RWPE1 (cell line): ENCODE measurements at places on chromosomes 7 and 10.

- DNase-seq = peak; percentile 75
Observed at GRCh38 chr7:101688183-101688831, 59.2 kb upstream of the MYL10 start.

GRCh38 chr7:37920305-37920848 is at the start of gene EPDR1:
Gene EPDR1, plus strand, starts transcription at chr7:37920640. Its CDS starts 300 bp downstream, at chr7:37920940.
- DNase-seq = no peak

DNA sequence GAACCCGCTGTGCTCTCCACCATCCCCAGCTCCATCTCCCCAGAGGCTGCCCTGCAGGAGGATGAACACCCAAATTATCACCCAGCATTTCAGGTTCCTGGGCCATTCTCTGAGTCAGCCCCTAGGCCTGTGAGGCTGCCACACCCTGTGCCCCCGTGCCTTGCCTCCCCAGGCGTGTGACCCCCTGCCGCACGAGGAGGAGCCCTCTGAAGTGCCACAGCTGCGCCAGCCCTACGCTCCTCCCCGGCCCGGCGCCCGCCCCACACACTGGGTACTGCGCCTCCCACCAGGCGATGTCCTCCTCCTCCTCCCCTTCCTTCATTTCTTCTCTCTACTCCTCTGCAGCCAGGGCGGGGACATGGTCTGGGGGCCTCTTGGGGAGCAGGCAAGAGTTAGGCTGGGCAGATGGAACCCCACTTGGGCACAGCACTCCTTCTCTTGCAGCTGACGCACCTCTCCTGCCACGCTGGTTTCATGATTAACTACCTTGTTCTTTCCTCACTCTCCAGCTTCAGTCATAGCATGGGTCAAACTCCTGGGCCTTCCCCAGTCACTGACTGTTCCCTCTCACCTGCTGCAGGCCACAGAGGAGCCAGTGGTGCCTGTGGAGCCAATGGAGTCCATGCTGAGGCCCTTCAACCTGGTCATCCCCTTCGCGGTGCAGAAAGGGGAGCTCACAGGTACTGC is 12.7 kb upstream of the ATP6V1F start:
- no peak for DNase-seq

DNA sequence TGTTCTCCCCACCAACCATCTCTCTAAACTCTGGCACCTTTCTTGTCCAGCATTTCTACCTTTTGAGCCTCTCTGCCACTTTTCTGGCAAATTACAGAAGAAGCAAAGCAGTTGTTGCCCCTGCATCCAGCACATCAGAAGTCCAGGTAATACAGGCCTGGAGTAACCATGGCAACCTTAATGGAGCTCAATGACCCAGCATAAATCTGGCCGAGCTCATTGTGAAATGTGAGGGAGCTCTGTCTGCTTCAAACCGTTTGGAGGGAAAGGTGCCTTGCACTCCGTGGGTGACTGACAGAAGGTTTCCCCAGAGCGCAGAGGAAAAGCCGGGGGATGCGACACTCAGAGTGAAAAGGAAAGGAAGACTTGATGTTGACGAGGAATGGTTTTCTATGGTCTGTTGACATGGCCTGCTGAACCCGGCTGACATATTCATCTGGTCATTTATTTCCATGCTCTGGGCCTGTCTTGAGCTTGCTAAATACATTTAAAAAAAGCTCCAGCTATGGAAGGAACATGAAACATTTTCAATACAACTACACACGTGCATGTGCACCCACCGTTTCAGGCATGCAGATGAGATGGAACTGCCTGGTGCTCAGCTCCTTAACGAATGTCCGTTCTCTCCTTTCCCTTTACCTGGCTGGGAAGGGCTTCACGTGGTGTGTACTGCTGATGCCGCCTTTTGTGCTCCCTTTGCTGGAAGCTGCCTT is 74.9 kb downstream of the ADRA2A start:
- no peak for DNase-seq

DNA sequence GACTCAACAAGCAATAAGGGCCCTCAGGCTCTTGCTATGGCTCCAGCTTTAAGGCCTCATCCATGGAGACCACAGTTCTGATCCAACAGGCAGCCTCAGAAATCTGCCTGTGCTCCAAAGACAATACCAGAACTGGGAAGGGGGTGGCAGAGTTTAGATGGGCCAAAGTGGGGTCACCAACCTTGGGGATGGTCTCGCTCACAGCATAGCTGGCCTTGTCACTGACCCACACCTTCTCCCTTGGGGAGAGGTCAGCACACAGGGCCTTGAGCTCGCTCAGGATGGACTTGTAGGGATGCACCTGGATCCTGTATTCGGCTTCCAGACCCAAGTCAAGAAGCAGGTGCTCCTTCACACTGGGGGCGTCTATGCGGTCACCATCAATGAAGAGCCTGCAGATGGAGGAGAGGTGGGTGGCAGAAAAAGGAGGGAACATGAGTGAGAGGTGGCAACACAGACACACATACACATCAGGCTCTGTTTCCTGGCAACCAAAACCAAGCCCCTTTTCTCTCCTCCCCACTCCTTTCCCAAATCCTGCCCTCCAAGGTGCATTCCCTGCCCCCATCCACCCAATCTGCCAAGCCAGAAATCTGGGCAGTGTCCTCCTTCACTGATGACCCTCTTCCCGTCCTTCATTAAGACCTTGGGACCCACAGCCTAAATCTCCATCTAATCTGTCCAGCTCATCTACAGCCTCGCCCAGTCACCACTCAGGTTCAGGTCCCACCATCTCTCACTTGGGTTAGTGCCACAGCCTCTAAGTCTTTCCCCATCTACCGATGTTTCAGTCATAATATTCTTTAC is 40.9 kb downstream of the XPNPEP1 start:
- no peak for DNase-seq

GRCh38 chr10:52771534-52772445 is 794 bp downstream of the MBL2 start:
- no peak for DNase-seq

DNA sequence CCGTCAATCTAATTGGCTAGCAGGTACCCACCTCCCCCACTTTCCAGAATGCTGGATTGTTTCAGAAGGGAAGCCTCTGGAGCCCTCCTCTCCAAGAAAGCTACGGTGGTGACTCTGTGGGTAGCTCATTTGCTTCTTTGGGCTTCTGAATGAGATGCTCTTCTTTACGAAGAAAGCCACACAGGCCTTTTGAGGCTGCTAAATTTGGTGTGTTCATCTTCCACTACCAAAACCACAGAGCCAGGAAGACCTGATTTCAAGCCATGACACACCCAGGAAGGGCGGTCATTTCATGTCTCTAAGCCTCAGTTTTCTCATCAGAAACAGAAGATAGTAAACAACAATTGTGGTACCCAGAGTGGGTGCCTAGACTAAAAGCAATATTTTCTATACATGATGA is 901.2 kb downstream of the KCNMA1 start:
- no peak for DNase-seq

- DNase-seq = no peak
Observed at GRCh38 chr7:147308539-147308938, 1191.9 kb downstream of the CNTNAP2 start.

DNA sequence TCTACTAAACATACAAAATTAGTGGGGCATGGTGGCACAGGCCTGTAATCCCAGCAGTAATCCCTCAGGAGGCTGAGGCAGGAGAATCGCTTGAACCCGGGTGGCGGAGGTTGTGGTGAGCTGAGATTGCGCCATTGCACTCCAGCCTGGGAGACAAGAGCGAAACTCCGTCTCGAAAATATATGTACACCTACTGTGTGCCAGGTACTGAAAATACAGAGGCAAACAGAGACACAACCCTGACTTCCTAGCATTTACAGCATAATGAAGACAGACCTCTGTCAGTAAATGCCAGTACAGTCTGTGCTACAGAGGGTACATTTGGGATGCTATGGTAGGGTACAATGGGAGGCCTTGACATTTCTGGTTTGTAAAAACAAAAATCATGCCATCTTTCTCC is 66.6 kb downstream of the ABCC2 start:
- no peak for DNase-seq
